ENCODE measurements at places on chromosomes 7 and 10.
A peak's percentile ranks its signal among the peaks of the same experiment; 100 is the strongest.

- DNase-seq: no peak
Measured at GRCh38 chr10:26509307-26509706, 71.2 kb downstream of the APBB1IP start.

DNA sequence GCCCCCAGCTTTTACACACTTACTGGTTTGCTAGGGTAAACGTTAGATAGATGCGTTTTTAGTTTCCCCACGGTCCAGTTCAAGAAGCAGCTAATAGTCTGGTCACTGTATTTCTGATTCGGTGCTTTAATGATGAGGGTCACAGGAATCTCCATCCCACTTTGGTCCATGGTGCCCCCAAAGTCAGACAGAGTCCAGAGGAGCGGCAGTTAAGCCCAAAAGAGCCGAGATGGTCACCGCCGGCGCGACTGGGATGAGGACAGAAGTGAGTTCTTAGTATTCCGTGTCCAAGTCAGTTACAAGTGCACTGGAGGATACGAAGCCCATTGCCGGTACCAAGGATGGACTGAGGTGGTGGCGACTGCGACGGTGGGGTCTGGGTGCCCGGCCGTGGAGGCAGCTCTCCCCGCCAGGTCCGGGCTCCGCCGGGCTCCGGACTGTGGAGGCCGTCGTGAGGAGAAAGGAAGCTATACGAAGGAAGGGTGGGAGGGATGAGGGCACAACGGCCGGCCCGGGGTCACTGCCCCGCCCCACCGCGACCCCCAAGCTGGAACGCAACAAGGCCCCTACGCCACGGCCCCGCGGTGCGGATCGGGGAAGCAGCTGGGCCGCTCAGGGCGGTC lies 663 bp downstream of the HERPUD2 start:
- no peak for DNase-seq

GRCh38 chr7:84291756-84292155 lies 97.2 kb upstream of the SEMA3A start:
- DNase-seq: no peak

GRCh38 chr10:132306343-132306685 lies 1.4 kb downstream of the STK32C start:
- DNase-seq: no peak

- no peak for DNase-seq
Measured at GRCh38 chr7:158246272-158246959, 341.2 kb downstream of the PTPRN2 start.

DNA sequence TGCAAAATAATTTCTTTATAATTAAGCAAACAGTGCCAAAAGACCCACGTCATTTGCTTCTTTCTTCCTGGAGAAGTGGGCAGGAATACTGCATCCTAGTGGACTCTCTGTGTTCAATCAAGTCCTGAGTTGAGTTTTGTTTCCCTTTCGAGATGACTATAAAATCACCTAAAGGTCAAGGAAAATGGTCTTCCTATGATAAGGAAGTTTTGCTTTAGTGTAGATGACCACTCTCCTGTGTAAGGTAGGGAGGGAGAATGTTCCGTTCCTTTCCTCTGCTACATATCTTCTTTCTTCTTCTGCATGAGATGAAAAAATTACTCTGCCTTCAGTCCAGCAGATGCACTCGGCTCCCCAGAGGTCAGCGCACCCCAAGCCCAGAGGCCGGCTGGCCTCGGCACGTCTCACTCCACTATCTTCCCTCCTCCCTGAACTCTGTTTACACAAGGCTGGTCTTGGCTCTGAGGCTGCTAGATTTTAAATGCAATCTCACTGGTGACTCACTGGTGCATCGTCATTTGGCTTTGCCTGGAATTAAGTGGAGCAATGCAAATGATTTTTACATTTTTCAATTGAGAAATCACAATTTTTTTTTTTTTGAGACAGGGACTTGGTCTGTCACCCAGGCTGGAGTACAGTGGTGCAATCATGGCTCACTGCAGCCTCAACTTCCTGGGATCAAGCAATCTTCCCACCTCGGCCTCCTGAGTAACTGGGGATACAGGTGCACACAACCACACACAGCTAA lies 18.6 kb upstream of the VDAC2 start:
- peak; percentile 93 for DNase-seq

GRCh38 chr7:82044497-82045080 lies 274.7 kb upstream of the HGF start:
- peak; percentile 64 for DNase-seq

GRCh38 chr7:71682181-71682580 lies 550.2 kb downstream of the GALNT17 start:
- no peak for DNase-seq

- DNase-seq: peak; percentile 47
Measured at GRCh38 chr7:74231232-74231590, 21.4 kb downstream of the LAT2 start.

- no peak for DNase-seq
Measured at GRCh38 chr7:57403601-57404342, 46.2 kb upstream of the ZNF716 start.

DNA sequence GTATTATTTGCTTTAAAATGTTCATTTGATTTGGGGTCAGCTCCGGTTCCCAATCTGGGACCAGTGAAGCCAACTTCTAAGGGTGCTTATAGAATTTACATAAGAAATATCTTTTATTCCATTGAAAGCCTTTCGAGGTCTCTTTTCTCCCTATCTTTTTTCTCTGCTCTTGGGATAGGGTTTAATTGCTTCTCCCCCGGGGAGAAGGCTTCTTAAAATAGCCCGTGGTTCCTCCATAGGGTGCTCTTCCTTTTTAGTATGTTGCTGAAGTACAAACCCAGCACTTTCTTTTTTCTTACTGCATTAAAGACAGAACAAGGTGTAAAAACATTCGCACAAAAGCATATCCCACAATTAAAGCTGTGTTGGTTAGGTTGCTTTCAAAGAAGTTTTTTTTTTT lies 107.5 kb downstream of the POU6F2 start:
- no peak for DNase-seq

DNA sequence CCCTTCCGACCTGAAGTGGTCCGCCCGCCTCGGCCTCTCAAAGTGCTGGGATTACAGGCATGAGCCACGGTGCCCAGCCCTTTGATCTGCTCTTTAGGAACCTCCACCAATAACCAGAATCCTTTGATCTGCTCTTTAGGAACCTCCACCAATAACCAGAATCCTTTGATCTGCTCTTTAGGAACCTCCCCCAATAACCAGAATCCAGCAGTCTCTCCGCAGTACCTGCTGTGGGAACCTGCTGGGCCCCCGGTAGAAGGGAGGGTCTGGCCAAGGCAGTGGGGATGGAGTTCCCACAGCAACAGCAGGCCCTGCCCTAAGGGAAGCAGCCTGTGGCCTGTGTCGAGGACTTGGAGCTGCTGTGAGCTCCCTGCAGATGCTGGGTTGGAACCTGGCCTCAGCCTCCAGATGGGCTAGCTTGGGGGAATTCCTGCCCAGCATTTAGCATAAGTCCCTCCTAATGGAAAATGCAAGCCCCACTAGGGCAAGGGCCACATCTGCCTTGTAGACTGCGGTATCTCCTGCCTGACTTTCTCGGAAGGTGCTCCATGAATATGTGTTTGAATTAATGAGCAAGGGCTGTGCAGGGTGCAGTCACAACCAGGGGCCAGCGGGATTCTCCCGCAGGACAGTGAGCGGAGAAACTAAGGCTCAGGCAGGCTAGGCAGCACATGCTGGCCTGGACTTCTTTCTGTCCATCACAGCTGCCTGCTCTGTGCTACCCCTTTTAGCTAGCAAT lies 165.8 kb downstream of the UBE2H start:
- DNase-seq: no peak

DNA sequence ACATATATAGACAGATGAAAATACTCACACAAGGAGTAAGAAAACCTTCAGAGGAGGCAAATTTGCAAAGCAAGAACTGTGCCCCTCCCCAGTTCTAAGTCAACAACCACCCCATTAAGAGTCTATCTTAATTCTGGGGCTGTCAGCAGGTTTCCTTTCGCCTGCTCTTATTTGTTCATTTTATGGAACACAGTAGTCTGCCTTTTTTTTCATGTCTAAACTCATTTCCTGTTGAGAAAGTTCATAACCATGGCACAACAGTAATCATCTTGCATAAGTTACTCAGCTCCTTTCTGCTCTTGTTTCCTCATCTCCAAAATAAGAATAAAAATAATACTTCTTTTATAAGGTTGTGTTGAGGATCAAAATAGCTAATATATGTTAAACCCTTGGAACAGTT lies 25.8 kb upstream of the AMPH start:
- DNase-seq: peak; percentile 85

GRCh38 chr10:15795036-15795792 lies 65.1 kb downstream of the MINDY3 start:
- DNase-seq: no peak

GRCh38 chr10:130740166-130740565 lies 571.4 kb downstream of the TCERG1L start:
- DNase-seq: no peak

DNA sequence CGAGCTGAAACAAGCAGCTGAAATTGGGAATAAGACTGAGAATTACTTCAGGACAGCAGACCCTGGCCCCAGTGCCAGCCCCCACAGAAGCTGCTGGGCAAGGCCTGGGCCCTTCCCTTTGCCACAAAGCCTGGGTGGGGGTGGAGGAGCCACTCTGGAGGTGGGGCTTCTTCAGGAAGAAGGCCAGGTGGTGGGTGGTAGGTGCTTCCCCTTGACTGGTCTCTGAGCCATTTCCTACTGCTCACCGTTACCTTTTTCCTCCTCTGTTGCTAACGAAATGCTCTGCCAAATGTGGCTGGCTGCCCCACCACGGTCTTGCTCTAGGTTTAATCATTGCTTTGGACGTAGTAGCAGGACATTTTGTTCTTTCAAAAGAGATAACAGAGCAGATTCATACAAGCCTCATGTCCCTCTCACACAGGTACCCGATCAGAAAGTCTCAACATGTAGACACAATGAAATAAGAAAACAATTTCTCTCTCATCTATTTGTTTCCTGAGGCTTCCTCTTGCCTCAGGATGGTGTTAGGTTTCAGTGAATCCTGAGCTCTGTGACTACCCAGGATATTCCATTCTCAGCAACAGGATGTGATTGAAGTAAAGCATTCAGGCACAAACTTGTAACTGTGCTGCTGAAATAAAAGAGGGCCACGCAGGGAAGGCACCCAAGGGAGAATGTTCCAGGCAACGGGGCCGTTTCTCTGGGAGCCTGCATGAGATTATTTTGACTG lies 66.5 kb downstream of the WDR11 start:
- no peak for DNase-seq

GRCh38 chr7:128933180-128933891 lies 4.4 kb upstream of the IRF5 start:
- peak; percentile 71 for DNase-seq

- no peak for DNase-seq
Measured at GRCh38 chr7:139958599-139959284, 104.0 kb downstream of the PARP12 start.

DNA sequence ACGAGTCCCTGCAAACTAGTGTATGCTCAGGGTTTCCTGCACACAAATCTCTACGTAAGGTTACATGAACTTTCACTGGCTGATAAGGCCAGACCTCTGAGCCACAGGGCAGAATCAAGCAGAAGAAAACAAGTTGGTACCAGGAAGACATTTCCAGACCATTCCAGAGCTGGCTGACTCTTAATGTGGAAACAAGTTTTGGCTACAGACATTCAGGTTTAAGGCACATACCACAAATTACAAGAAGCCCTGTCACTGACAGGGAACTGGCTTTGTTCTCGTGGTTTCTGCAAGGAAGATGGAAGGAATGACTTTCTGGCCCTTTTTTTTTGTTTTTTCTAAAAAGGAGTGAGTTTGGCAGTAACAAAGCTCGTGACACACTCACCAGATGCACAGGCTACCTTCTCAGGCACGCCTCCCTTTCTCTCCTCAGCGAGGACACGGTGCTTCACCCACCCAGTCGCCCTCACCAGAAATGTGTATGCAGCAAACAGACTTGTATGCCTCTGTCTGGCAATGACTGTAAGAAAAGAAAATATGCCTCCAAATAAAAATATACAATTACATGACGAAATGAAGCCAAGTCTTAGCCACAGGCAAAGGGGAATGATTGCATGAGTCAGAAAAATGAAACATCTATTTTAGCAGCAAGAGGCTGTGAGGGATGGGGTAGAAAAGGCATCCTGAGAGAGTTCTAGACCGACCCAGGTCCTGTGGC lies 22.6 kb downstream of the PLAC9 start:
- no peak for DNase-seq

DNA sequence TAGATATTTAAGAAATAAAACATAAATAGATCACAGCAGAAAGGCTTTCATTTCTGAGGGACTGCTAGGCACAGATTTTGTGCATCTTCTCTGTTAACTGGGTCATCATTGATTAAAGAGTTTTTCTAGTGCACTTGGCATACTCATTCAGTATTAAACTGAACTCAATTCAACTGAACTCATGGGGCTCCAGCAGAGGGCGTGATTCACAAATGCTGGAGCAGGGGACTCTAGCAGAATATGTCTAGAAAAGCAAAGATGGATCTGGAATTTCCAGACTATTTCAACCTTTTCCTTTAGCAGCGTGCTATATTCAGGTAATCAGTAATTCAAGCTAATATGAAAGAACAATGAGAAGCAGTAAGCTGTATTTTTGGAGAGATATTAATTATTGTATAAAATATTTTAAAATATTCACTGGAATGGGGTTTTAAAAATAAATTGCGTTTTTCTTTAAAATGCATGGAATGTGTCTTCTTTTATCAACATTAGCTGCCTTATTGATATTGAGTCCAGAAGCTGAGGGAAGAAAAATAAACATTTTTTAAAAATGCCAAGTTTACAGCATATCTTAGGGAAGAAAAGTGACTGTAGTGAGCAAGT lies 296.8 kb upstream of the CACNA2D1 start:
- peak; percentile 10 for DNase-seq

DNA sequence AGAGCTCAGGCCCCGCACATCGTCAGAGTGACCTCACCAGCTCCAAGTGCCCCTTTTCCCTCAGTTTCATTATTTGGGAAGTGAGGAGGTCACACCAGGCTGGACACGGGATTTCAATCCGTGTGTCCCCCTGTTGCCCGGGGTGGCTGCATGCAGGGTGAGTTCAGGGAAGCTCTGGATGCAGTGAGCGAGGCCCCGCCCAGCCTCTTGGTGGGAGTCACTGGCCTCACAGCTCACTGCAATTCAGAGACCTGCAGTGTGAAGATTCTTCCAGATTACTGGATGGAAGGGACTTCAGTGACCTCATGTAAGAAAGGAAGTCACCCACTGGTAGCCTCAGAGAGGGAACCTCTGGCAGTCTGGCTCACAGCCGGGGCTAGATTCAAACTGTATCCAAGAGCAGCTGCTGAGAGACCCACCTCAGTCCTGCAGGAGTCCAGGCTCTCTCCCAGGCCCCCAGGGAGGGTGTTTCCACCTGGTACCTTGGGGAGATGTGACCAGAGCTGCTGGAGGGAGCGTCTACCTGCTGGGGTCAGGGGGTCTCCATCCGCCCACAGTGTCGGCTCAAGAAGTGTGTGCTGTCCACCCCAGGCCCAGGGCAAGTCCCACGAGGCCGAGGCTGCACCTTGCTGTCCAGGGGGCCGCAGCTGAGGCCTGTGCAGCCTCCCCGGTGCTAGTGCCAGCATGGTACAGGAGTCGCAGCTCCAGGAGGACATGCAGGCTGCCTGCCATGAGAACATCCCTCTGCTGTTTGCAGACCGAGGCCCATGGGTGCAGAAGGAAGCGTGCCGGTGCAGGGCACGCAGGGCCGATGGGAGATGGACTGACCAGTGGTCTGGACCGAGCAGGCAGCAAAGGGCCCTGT lies 54.4 kb downstream of the MGMT start:
- no peak for DNase-seq

Measured in inflammatory macrophage treated with lipopolysaccharide for 1 hour (primary cell).